ENCODE measurements at places on chromosomes 4 and X. TPM values are rescaled to one million over a fixed set of nuclear protein-coding genes. Genes with fewer than 3 reads are reported as not detected.

The HSD17B13 gene
- total RNA-seq = 0.48 TPM

The TMEM156 gene
- total RNA-seq = 14.0 TPM

The PPEF2 gene
- 0.17 TPM for total RNA-seq

The BST1 gene
- 0.78 TPM for total RNA-seq
